Spinal cord (tissue), 10 donors: ENCODE measurements at places on chromosomes 3 and 15. TPM values are rescaled to one million over a fixed set of nuclear protein-coding genes. Genes with fewer than 3 reads are reported as not detected.

DNA sequence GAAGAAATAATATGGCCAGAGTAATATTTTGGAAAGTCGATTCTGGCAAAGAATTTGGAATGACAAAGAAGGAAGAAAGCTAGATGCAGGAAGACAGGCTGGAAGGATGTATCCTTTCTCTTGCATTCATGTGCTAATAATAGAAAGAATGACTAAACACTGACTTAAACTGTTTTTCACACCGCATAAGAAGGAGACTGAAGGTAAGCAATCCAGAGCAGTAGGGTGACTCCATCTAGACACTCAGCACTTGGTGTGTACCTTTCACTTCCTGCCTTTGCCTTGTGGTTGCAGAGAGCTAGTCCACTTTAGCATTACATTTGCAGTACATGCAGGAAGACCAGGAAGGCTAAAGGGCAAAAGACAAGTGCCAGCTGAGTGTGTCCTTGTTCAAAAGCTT, 234.6 kb downstream of the RBMS3 start:
- no peaks in the 10 kb centered on the region for H3K36me3 ChIP-seq
- H3K4me3 ChIP-seq: no peak overlapping the region
- no peaks in the 10 kb centered on the region for H3K27me3 ChIP-seq
- no peak for DNase-seq
- H3K4me1 ChIP-seq: no peaks in the 10 kb centered on the region

DNA sequence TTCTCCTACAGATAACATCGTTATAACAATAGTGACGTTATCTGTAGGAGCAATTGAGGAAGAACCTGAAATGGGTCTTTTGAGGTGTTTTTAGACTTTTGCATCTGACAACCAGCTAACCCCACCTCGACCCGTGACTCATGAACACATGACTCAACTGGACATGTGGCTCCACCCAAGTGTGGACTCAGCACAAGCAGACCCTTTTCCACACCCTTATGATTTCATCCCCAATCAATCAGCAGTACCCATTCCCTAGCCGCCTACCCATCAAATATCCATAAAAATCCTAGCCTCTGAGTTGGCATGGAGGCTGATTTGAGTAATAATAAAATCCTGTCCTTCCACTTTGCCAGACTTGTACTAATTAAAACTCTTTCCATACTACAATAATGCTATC, 255.4 kb downstream of the ARPP21 start:
- no peaks in the 10 kb centered on the region for H3K36me3 ChIP-seq
- no peak overlapping the region for H3K4me3 ChIP-seq
- H3K27ac ChIP-seq: no peak overlapping the region
- no peaks in the 10 kb centered on the region for H3K4me1 ChIP-seq

DNA sequence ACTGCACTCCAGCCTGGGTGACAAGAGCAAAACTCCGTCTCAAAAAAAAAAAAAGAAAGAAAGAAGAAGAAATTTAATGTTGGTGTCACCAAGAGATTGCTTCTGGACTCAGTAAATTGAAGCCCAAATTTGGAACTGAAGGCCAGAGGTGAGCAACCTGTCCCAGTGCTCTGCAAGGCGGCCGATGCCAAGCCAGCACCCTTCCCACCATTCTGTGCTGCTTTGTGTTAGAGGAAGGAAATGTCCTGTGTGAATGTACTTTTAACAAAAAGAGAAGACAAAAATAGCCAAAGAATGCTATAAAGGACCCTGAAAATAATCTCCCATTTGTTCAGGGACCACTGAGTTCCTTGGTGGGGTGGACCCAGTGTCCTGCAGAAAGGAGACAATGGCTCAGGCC, 44.6 kb downstream of the CDC25A start:
- no peak overlapping the region for H3K27ac ChIP-seq
- H3K4me3 ChIP-seq: no peak overlapping the region
- H3K36me3 ChIP-seq: no peaks in the 10 kb centered on the region
- H3K4me1 ChIP-seq: peaks cover 3% of the 10 kb centered on the region
- no peak for DNase-seq

The MORC1 gene
- total RNA-seq: 0.59 TPM

The CYP8B1 gene
- total RNA-seq: not detected

The SETD5 gene
- total RNA-seq: 98.5 TPM

The ERICH6 gene
- total RNA-seq: 0.40 TPM

The NUDT16 gene
- 15.8 TPM for total RNA-seq

The TUBGCP4 gene
- total RNA-seq: 12.6 TPM
